ENCODE measurements at places on chromosomes 2 and 18.
A peak's percentile ranks its signal among the peaks of the same experiment; 100 is the strongest.

- no peak for DNase-seq
Observed at GRCh38 chr2:186709529-186710450, 15.9 kb downstream of the FAM171B start.

GRCh38 chr2:174835797-174836255 is 71.6 kb upstream of the CHRNA1 start:
- DNase-seq, result no peak

DNA sequence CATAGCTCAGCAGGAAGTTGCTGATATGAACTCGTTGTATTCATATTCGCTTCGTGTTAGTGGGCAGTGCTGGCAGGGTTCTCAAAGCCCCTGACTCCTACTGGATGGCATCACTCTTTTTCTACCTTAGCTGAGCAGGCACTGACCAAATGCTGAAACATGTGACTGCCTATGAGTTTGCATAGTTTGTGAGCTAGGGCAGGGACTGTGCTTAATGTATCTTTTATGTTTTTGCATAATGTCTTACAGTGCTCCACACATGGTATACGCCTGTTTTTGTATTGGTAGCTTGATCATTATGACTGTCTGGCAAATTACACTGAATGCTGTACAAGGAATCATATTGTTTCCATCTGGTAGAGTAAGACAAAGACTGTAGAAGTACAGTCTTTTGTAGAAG is 305.3 kb downstream of the PARD3B start:
- no peak for DNase-seq

- no peak for DNase-seq
Observed at GRCh38 chr2:241635756-241636155, 1.2 kb downstream of the THAP4 start.

- no peak for DNase-seq
Observed at GRCh38 chr2:101897301-101897700, 94.5 kb upstream of the IL1R2 start.

DNA sequence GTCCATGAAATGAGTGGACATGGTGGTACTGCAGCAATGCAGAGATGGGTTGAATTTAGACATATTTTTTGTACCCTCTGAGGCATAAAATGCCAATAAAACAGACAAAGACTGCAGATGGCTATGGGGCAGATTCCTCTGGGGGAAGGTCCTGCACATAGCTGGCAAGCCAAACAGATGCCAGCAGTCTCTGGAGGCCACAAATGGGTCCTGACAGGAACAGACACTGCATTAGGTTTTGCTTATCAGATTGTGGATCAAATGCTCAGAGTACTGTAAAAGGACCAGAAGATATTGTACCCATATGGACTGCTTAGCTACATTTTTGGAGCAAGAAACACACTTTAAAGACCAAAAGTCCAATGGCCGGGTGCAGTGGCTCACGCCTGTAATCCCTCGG is 40.9 kb upstream of the ORC2 start:
- no peak for DNase-seq

DNA sequence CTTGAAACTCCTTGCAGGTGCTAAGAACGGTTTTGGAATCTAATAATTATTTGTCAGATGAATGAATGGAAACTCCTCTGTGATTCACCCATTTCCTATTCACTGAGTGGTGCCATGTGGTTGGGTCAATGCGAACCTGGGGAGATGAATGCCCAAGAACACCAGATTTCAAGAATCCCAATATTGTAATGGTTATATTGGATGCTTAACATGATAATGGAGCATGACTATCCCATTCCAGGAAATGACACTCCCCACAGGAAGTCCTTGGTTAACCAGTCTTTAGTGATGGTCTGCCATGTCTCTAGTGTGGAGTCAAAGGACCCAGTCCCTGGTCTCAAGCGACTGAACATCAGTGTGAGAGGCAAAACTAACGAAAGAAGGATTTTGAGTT is 67.9 kb upstream of the ST3GAL5 start:
- no peak for DNase-seq

GRCh38 chr18:44857744-44858491 is 177.2 kb downstream of the SETBP1 start:
- no peak for DNase-seq

GRCh38 chr18:41940506-41941215 is 14.4 kb upstream of the PIK3C3 start:
- DNase-seq, result no peak

- no peak for DNase-seq
Observed at GRCh38 chr18:75377258-75377657, 50.2 kb downstream of the SMIM21 start.

- no peak for DNase-seq
Observed at GRCh38 chr18:10504723-10505122, 21.1 kb upstream of the NAPG start.

DNA sequence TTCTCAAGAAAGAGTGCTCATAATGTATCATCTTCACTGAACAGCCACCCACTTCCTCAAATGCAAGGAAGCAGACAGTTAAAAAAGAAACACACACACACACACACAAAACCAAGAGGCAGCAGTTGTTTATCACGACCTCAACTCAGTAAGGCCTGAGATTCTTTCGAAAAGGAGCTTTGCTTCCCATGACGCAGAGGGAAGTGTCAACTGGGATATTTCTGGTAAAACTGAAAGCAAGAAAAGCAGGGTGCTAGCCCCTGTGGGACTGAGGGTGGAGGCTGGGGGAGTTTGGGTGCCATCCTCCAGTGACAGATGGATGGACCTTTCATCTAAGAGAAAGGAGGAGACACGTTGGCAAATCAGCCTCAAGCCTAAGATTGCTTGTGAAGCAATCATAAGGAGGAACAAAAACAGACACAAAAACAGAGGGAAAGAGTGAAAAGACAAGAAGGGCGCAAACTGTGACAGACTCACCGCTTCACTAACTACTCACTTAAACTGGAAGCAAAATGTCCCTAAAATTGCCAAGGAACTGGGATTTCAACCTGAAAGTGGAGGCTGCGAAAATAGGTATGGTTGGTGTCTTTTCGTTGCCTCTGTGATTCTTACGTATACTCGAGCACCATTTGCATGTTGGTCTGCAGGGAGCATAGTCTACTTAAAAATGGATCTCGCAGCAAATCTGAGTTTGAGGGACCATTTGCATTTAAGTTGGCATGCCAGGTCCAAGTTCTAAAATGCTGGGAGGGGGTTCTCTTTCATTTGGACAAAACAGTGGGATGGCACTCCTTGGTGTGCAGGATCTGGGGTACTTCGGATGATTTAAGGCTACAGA is at the start of gene ARHGAP25:
Gene ARHGAP25 (plus strand): TSS at position 124 of the 838 bp plus-strand sequence. CDS start 389 bp downstream, at position 513.
- DNase-seq, result peak; percentile 77
